ENCODE measurements at places on chromosomes 6 and 20. TPM values are rescaled to one million over a fixed set of nuclear protein-coding genes. Genes with fewer than 3 reads are reported as not detected.

DNA sequence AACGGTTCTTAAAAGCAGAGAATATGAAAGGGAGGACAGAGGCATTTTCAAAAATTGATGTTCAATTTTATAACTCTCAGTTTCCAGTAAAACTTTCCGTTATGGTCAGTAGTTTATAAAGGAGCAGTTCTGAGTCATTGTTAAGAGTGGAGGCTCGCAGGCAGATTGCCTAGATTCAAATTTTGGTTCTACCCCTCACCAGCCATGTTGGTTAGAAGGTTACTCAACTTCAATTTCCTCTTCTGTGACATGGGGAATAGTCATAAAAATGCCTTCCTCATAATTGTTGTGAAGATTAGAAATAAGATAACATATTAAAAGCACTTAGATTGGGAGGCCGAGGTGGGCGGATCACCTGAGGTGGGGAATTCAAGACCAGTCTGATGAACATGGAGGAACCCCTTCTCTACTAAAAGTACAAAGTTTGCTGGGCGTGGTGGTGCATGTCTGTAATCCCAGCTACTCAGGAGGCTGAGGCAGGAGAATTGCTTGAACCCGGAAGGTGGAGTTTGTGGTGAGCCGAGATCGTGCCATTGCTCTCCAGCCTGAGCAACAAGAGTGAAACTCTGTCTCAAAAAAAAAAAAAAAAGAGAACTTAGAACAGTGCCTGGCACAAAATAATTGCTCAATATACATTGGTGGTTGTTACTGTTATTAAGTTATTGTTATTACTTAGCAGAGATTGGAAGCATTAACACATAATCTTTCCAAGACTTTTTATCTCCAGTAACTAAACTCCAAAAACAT is 348.9 kb downstream of the NRN1 start:
- no peaks in the 10 kb centered on the region for H3K36me3 ChIP-seq
- DNase-seq = no peak

GRCh38 chr6:15761045-15761502 is 98.2 kb upstream of the DTNBP1 start:
- H3K27ac ChIP-seq = no peak overlapping the region
- no peak for DNase-seq
- H3K4me3 ChIP-seq = no peak overlapping the region
- no peaks in the 10 kb centered on the region for H3K36me3 ChIP-seq
- H3K27me3 ChIP-seq = no peaks in the 10 kb centered on the region

- no peak overlapping the region for H3K27ac ChIP-seq
- peaks cover 3% of the 10 kb centered on the region for H3K4me1 ChIP-seq
- H3K27me3 ChIP-seq = peaks cover 3% of the 10 kb centered on the region
- no peak overlapping the region for H3K4me3 ChIP-seq
- no peaks in the 10 kb centered on the region for H3K36me3 ChIP-seq
- DNase-seq = no peak
Measured at GRCh38 chr6:53672237-53672636, 6.7 kb upstream of the KLHL31 start.

DNA sequence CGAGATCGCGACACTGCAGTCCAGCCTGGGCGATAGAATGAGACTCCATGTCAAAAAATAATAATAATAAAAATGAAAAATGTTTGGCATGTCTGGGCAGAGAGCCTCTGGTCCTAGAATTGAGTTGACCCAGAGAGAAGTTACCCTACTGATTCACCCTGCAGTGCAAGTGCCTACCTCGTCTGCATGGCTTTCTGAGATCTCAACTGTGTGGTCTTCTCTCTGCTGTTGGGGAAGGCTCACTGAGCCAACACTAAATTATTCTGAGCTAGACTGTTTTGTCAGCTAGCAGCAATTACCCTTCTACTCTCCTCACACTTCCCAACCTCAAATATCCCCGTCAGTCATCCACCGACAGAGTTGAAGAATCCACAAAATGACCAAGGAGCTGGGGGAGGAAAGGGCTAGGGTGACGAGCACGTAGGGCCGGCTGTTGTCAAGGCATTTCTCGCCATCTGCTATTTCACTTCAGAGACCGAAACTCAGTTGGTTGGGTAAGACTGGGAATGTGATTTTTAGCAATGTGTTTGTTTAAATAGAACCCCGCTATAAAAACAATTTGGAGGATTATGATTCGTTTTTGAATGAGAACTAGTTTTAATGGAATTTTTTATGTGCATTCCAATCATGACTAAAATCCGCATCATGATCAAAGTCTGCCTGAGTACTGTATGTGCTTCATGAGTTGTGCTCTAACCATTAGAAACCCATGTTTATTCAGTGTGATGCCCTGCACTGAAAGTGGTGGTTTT is 9.4 kb downstream of the MAS1 start:
- no peaks in the 10 kb centered on the region for H3K27me3 ChIP-seq
- no peaks in the 10 kb centered on the region for H3K36me3 ChIP-seq
- no peak for DNase-seq

KHDRBS2 gene
- total RNA-seq = 3.1 TPM

GRCh38 chr6:86682297-86682696 is 255.0 kb upstream of the HTR1E start:
- H3K27ac ChIP-seq = no peak overlapping the region
- H3K4me3 ChIP-seq = no peak overlapping the region
- no peaks in the 10 kb centered on the region for H3K36me3 ChIP-seq
- H3K4me1 ChIP-seq = no peaks in the 10 kb centered on the region
- no peaks in the 10 kb centered on the region for H3K27me3 ChIP-seq

CLPSL1 gene
- not detected for total RNA-seq

DNA sequence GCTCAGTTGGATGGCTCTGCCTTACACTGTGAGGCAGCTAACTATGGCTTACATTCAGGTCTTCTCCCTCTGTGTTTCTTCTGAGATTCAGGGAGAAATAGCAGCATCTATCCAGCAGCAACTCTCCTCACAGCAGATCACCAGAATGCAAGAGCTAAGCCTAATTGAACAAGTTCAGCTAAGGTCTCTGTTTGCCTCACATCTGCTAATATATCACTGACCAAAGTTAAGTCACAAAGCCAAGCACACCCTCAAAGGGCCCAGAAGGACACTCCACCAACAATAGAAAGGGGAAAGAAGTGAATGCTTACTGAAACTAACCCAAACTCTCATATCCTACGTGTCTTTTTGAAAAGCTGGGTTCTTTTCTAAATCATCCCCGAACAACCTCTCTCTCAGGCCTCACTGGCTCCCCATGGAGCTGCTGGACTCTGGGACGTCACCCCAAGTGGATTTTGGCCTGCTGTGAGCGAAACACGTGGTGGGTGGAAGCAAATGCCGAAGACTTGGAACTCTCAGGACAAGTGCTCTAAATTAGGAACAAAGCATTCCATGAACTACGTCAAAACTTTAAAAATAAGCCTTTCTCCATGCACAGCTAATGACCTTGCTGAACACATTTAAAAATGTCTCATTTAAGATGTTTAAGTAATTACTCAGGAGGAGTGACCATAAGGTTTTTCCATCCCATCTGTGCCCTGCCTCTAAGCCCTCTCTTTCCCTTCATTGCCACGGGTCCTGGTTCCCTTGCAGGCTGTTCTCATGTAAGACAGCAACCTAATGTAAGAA is 167.5 kb upstream of the PLCB4 start:
- H3K36me3 ChIP-seq = no peaks in the 10 kb centered on the region
- DNase-seq = no peak
- H3K27me3 ChIP-seq = no peaks in the 10 kb centered on the region
- H3K4me3 ChIP-seq = no peak overlapping the region
- peak overlapping the region; percentile 26 for H3K27ac ChIP-seq
- H3K4me1 ChIP-seq = no peaks in the 10 kb centered on the region

DNA sequence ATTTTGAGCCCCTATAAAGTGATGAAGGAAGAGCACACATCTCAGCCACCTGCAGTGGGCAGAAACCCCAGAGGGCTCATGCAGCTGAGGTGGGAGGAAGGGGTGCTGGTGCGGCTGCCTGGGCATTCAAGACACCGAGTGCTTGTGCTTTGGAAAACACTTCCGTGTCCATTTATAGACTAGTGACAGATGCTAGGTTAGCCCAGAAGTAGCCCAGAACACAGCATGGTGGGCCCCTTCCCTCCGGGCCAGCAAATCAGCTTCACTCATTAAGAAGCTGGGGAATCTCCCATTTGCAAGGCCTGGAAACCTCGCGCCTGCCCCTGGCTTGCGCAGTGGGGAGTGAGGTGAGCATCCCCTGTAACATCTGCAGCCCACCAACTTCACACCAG is 12.9 kb downstream of the BEND3 start:
- H3K4me3 ChIP-seq = no peak overlapping the region
- no peaks in the 10 kb centered on the region for H3K36me3 ChIP-seq
- no peak overlapping the region for H3K27ac ChIP-seq
- no peak for DNase-seq
- H3K4me1 ChIP-seq = no peaks in the 10 kb centered on the region

- no peaks in the 10 kb centered on the region for H3K27me3 ChIP-seq
- H3K4me3 ChIP-seq = no peak overlapping the region
- H3K27ac ChIP-seq = no peak overlapping the region
- H3K36me3 ChIP-seq = no peaks in the 10 kb centered on the region
Measured at GRCh38 chr6:143958839-143959399, 49.1 kb downstream of the PLAGL1 start.

Measured in spleen (tissue), 13 donors.